Left cardiac atrium (tissue), 4 donors: ENCODE measurements at places on chromosomes 6 and 20. TPM values are rescaled to one million over a fixed set of nuclear protein-coding genes. Genes with fewer than 3 reads are reported as not detected.

Gene LY6G5C
- total RNA-seq, result 2.5 TPM

Gene DSP
- 179 TPM for total RNA-seq

Gene MRPS18B
- total RNA-seq, result 74.7 TPM

Gene AFG1L
- 10.2 TPM for total RNA-seq

Gene LPA
- total RNA-seq, result not detected

- no peak for DNase-seq
Measured at GRCh38 chr6:108730635-108731515, 117.3 kb upstream of the ARMC2 start.

GRCh38 chr6:157885876-157886275, 62.8 kb downstream of the SNX9 start:
- DNase-seq, result no peak

Gene CCN6
- not detected for total RNA-seq

- DNase-seq, result no peak
Measured at GRCh38 chr6:167717455-167717854, 109.3 kb upstream of the AFDN start.

DNA sequence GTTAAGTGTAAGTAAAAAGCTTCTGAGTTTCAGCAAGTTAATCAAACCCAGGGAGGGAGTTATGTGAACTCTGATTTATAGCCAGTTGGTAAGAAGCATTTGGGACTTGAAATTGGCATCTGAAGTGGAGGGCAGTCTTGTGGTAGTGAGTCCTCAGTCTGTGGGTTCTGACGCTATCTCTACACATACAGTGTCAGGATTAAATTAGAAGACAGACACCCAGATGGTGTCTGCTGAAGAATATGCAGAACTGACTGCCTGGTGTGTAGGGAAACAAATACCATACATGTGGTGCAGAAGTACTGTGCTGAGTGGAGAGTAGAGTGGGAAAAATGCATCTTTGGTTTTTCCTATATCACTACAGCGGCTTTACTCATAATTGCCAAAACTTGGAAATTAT, 43.5 kb upstream of the PLN start:
- no peak for DNase-seq

DNA sequence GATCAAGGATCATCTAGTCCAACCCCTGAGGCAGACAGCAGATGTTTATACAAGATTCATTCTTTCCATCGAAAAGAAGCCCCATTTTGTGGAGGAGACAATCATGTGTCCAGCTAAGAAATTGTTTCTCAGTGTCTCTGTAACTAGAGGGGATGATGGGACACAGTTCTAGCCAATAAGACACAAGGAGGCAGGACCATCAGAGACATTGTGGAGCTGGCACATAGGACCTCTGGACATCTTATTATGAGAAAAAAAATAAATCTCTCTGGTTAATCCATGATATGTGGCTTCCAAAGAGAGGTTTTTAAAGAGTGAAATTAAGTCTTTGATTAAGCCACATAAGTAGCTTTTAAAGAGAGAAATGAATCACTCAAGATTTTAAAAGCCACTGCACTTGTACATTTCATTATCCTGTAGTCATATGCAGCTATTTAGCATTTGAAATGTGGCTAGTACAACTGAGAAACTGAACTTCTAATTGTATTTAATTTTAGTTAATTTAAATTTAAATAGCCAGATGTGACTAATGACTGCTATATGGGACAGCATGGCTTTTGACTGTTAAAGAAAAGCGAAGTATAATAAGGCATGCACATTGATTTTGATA, 176.8 kb downstream of the TASP1 start:
- no peak for DNase-seq

GRCh38 chr6:79430913-79431536, 106.2 kb downstream of the LCA5 start:
- no peak for DNase-seq

Gene HAO1
- total RNA-seq, result not detected

DNA sequence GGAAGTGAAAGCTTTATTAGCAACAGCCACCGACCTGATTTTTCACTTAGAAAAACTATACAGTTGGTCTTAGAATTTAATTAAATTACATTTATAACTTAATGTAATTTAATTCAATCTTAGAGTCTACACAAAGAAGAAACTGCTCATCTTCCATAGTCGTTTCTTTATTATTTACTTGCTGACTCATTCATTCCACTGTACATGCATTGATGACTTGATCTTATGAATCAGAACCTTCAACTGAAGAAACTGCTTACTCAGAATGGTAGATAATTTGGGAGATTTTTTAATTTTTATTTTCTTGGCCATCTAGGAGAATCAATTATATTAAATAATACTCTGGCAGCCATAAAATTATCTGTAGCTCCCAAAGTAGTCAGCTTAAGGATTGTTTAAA, 1021.6 kb upstream of the FLRT3 start:
- DNase-seq, result no peak

DNA sequence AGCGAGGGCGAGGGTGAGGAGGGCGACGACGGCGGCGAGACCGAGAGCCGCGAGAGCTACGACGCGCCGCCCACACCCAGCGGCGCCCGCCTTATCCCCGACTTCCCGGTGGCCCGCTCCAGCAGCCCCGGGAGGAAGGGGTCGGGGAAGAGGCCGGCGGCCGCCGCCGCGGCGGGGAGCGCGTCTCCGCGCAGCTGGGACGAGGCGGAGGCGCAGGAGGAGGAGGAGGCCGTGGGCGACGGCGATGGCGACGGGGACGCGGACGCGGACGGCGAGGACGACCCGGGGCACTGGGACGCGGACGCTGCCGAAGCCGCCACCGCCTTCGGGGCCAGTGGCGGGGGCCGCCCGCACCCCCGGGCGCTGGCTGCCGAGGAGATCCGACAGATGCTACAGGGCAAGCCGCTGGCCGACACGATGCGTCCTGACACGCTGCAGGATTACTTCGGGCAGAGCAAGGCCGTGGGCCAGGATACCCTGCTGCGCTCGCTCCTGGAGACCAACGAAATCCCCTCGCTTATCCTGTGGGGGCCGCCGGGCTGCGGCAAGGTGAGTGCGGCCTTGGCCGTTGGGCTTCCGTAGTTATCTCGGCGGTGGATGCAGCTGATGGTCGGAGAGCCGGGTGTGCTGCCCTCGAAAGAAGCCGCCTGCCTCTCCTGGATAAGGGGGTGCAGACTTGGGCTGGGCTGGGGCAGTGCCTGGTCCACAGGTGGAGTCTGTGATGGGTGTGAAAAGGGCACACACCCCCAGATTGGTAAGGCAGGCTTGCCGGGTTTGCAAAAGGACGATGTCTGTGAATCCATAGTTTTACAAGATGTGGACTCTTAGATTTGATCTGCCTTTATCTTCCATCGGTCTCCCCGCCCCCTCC, 938 bp downstream of the WRNIP1 start:
- peak; percentile 59 for DNase-seq

- no peak for DNase-seq
Measured at GRCh38 chr6:6583836-6584235, 4.7 kb upstream of the LY86 start.

DNA sequence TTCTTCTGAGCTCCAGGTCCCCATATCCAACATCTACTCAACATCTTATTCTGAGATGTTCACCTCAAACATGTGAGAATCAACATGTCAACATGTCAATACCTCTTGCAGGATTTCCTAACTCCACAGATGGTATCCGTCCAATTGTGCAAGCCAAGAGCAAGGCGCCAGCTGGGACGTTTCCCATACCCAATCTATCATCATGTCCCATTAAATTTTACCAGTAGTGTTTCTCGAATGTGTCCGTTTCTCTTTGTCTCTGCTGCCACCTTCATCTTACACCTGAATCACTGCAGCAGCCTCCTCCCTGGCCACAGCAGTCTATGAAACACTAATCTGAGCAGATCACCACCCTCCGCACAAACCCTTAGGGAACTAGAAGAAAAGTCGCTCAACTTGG, 78.0 kb upstream of the RPS6KA2 start:
- DNase-seq, result no peak

- no peak for DNase-seq
Measured at GRCh38 chr6:170210026-170210390, 80.9 kb downstream of the DLL1 start.

Gene MTFR2
- total RNA-seq, result 1.0 TPM

GRCh38 chr6:53845280-53846195, 50.7 kb downstream of the LRRC1 start:
- no peak for DNase-seq

DNA sequence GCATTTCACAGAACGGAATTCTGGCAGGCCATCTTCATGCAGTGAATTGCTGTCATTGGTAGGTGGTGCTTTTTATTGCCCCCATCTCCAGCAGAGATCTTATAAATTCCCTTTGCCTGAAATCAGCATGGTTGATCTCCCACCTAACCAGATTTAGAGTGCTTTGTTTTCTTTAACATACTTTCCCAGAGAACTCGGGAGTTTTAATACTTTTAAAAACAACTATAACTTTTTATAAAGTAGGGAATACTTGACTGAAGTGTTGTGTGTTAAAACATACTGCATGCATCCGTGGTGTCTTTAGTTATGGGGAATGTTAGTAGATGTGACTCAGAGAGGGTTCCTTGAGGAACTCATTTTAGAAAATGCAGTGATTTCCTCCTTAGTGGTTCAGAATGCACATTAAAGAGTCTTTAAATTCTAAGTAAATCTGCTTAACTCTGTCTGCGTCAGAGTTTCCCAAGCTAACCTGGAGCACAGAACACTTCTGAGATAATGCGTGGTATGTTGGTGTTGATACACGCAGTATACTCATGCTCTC, 54.9 kb downstream of the AKAP12 start:
- DNase-seq, result no peak

Gene HDGFL1
- not detected for total RNA-seq

DNA sequence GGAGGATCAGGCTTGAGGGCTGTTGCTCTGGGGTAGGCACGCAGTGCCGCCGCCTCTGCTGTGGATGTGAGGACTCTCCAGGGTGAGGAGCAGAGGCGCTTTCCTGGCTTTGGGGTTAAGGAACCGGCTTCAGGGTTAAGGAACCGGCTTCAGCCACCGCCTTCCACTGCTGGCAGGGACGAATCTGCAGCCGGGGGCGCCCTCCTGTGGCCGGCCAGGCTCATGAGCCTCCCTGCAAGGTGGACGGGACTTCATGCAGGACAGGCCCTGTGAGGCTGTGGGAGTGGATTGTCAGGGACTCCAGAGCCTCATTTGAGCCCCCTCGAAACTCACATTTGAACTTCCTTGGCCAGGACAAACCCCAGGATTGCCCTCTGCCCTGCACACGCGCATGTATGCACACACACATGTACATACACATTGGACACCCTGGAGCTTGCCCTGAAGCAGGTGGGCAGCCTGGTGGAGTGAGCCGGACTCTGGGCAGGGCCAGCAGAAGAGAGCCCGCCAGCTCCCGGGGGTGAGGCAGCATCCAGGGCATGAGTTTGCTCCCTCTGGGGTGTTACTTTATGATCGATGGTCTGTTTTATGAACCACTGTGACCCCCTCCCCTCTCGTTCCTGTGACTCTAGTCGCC, 146.9 kb downstream of the PHACTR3 start:
- peak; percentile 73 for DNase-seq

- DNase-seq, result no peak
Measured at GRCh38 chr6:106125925-106126435, 39.8 kb downstream of the PRDM1 start.

Gene ENPP5
- total RNA-seq, result 6.9 TPM

- DNase-seq, result no peak
Measured at GRCh38 chr6:45049188-45049843, 278.8 kb upstream of the RUNX2 start.

- no peak for DNase-seq
Measured at GRCh38 chr6:64221776-64222175, 586.2 kb downstream of the PHF3 start.

Gene STX11
- total RNA-seq, result 11.4 TPM

Gene GGTLC1
- total RNA-seq, result not detected

DNA sequence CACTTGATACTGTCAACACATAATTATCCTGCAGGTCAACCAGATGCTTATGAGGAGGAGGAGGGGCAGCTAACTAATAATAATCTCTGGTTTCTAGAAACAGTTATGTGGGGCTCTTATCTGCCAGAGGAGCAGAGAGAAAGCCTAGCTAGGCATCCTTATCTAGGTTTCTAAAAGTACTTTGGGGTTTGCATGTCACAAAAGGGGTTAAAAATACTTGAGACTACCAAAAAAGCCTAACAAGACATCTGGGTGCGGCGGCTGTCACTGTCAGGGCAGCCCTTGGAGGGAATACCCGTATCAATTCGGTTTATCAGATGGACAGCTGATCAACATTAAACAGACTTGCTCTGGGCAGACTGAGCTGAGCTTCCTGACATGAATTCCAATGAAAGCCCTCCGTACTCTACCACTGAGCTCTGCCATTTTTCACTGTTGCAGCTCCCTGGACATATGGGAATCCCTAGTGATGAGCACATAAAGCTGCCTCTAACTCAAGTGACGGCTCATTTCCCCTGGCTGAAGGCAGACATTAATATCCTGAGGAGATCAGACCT, 166.6 kb downstream of the PDSS2 start:
- DNase-seq, result no peak

DNA sequence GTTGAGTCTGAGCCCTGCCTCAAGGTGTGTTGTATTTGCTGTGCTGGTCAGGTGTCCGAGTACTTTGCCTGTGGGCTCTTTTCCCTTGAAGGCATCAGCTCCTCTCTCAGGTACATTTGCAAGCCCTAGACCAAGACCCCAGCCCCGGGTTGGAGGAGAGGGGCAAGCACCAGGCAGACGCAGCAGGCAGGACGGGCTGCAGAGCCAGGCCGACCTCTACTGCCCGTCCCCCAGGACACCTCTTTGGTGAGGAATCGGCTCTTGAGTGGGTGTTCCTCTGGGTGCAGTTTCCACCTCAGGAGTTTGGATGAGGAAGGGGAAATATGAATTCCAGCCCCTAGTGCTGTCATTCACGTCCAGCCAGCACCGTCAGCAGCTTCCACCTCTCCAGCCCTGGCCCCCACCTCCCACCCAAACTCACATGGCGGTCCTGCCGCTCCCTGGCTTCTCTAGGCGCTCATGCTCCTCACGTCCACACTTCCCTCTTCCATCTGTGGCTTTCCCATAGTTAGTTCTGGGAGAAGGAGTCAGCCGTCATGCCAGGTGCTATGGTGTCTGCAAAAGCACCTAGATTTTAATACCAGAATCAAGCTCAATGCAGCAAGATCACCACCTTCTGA, 183.9 kb downstream of the DLL1 start:
- no peak for DNase-seq

DNA sequence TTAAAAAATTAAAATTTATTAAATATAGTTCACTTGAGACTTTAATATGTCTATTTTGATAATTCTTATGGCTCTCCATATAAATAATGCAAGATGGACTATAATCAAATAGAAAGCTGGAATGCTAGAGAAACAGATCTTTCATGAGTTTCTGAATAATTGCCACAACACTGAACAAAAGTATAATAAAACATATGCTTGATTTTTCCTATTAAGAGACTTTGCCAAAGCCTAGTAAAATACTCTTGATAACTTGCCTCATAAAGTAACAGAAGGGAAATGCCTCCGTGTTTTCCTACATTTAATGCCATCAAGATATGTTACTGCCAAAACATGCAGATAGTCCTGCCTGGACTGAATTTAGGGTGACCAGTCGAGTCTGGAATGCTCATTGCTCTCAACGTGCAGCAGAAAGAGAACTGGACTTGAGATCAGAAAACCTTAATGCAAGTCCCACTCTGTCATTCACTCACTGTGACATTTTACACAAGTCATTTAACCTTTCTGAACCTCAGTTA, 153.2 kb downstream of the AIG1 start:
- DNase-seq, result no peak

Gene SAMD3
- total RNA-seq, result 1.9 TPM

Gene BPI
- total RNA-seq, result not detected

- no peak for DNase-seq
Measured at GRCh38 chr6:157106487-157106886, 216.8 kb downstream of the TMEM242 start.

- DNase-seq, result no peak
Measured at GRCh38 chr6:80988892-80989291, 763.6 kb downstream of the TENT5A start.

Gene TP53TG5
- 0.68 TPM for total RNA-seq

Gene BPIFB1
- not detected for total RNA-seq
